Immature natural killer cell (primary cell): ENCODE measurements at places on chromosomes 13 and 19.
A peak's percentile ranks its signal among the peaks of the same experiment; 100 is the strongest.

- DNase-seq, result no peak
These were observed at the start of gene SHISA7 for GRCh38 chr19:55443045-55443823. TSS of gene SHISA7 (minus strand) at chr19:55443300. CDS start at chr19:55442863, 437 bp downstream.

DNA sequence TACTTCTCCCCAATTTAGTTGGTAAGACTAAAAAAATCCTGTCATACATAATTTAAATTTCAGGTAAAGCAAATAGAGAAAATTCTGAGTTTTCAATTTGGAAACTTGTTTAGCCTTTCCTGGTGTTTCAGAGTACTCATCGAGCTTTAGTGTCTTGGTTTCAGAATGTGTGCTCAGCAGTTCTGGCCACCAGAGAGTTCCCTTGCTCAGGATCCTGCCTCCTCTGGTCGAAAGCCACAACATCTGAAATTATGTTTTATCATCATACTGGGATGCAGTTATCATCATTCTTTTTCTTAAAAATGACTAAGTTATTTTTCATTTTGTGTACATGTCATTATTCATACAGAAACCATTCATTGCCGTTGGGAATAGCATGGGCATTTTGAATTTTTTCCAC is 263.2 kb upstream of the SPRY2 start:
- no peak for DNase-seq

DNA sequence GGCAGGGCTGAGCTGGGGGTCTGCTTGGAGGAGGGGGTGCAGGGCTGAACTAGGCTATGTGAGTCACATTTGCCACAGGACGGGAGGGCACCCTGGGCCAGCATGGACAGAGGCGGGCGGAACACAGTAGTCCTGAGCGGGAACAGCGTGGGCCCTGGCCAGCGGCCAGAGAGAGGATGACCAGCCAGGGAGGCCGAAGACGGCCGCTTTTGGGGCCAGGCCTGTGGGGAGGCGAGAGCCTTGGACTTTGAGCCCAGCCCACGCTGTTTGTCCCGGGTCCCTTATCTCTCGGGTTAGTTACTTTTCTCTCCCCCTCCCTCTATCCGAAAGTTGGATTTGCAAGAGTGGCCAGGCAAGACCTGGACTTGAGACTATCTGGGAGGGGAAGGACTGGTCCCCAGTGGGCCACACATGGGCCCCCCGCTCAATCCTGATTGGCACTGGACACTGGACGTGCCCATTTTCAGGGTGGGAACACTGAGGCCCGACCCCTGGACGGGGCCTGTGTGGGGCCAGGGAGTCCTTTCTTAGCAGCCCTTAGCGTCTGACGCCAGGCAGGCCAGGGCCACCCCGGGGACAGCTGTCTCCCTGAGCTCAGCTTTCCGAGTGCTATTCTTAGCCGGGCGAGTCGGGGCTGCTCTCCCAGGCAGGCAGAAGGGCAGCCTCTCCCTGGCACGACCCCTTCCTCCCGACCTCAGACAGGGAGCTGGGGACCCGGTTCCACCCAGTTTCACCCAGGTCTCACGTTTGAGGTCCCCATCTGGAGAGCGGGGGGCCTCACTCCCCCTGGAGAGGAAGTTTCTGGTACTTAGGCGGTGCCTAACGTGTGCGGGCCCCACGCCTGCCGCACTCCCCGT is 833 bp downstream of the GAMT start:
- no peak for DNase-seq

DNA sequence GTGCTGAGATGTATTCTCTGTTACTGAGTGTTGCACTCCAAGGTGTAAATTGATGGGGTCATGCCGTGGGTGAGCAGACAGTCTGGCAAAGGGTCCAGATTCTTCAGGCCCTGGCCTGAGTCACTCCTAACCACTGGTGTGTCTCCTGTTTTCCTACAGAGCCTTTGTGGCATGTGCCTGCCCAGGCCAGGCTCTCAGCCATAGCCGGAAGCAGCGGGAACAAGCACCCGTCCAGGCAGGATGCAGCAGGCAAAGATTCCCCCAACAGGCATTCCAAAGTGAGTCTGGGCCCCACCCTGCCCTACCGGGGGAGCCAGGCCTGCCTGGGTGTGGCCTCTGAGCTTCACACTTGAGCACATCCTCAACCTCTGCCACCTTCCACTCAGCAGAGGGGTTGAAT is 61.9 kb downstream of the DPF1 start:
- no peak for DNase-seq

DNA sequence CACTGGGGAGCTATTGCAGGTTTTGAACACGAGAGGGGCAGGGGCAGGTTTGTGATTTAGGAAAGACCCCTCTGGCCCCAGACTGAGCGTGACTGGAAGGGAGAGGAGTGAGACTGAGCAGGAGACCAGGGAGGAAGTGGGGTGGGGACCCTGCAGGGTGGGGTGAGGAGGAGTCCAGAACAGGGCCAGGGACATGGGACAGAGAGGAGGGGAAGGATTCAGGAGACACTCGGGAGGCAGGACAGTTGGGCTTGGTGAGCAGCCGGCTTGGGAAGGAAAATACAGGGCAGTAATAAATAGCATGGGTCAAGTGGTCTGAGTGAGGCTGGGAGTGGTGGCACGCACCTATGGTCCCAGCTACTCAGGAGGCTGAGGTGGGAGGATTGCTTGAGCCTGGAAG is 9.4 kb downstream of the FOSB start:
- no peak for DNase-seq

DNA sequence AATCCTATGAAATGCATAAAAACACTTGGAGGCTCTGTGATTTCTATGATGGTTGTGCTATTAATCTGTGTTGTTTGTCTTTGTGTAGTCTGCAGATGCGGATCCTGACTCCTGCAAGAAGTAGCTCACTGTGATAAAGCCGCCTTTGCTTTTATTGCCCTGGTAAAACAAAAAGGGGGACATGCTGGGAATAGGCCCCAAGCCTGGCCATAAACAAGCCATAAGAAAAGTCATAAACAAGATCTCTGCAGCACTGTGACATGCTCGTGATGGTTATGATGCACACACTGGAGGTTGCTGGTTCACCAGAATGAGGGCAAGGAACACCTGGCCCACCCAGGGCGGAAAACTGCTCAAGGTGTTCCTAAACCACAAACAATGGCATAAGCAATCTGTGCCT is 26.6 kb upstream of the ZNF266 start:
- DNase-seq, result no peak

- DNase-seq, result no peak
These were observed 38.0 kb downstream of the ADGRE1 start for GRCh38 chr19:6925386-6925785.

DNA sequence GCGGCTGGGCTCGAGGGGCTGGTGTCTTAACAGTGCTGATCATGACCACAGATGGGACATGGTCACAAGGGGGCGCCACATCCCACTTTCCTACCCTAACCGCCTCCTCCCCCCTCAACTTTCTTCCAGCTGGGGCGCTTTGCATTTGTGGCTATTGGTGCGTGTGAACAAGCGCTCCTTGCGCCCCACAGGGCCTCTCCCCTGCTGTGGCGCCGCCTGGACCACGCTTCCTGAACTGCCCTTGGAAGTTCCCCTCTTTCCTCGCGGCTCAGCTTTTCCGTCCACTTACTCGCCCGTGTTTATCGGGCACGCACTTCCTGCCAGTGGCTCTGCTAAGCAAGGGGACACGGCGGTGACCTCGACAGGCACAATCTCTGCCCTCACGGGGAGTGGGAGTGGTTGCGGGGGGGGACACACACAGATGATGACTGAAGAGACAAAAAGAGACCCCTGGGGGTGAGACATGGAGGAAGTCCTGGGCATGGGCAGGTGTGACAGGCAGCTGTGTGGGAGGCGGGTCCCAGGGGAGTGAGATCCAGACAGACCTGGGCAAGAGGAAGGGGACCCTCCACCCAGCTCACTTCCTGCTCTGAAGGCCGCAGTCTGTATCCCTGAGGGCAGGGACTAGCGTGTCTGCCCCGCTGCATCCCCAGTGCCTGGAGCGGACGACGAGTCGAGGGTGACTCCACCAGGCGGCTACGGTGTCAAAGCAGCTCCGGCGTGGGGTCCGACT is 40.3 kb downstream of the ZNF787 start:
- DNase-seq, result peak; percentile 57

DNA sequence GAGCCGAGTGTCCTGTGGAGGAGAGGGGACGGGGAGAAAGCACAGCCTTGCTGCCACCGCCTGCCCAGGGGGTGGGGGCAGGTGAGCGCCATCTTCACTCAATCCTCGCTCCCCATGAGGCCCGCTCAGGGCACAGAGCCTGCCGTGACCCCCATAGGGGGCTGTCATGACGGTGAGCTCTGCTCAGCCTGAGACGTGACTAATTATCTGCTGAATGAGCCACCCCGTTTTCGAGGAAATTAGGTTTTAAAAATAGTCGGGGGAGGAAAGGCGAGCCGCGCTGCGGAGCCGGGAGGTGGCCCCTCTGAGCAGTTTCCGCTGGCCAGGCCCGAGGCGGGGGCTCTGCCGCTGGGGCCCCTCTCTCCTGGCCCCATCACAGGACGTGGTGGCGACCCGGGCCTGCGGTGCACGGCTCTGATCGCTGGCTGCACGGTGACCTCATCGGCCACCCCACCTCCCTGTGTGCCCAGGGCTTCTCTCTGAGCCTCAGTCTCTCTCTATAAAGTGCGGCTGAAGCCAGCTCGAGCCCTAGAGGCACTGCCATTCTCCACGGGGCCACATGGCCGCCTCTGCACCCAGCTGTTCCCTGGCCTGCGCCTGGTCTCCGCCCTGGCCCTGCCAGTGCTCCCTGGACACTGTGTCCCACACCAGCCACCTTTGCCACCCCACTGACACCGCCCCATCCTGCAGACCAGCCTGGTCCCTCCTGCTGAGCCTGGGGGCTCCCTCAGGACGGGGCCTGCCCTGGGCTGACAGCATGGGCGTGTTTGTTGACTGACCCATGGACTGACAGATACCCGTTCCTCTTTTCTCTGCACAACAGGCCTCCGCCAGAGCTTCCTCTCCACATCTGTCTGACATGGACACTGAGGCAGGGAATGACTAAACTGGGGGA is 28.3 kb downstream of the PIP5K1C start:
- peak; percentile 56 for DNase-seq

- no peak for DNase-seq
These were observed 48.8 kb upstream of the NPAS1 start for GRCh38 chr19:46970815-46971214.

GRCh38 chr13:75864718-75865117 is 228.6 kb downstream of the LMO7 start:
- DNase-seq, result no peak

DNA sequence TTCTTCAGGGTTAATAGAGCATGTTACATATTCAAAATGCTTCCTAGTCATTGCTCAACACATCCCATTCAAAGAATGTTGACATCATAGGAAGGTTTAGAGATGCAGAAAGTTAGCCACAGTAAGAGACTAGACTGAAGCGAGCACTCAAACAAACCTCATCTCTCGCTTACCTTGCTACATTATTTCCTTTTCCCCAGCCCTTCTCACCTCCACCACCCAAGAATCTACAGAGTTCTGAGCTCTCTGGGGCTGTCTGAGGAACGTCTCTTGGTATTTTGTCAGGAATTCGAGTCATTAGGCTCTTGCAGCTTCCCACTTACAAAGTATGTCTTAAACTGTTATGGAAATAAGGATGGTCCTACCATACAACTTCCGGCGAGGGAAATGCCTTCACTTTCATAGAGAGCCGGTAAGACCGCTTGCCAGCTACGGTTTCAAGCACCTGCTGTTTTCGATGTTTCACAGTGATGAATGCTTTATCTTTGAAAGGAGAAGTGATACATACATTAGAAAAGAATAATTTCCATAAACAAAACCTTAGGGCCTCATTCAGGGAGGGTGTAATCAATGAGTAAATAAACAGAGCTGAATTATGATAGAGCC is 65.1 kb downstream of the FLT1 start:
- no peak for DNase-seq

DNA sequence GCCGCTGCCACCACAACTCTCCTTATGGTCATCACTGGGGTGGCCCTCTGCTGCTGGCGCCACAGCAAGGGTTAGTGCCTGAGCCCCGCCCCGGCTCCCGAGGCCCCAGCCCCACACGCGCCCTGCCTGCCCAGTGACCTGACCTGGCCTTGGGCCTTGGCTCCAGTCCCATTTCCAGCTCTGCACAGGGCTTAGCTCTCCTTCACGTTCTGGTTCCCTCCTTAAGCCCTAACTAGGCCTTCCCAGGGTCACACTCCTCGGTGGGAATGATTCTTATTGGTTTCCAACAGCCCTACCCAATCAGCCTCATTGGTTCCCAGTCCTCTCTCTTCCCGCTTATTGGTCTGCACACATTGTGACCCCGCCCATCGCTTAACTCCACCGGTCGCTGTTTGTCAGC is 5.8 kb downstream of the KIRREL2 start:
- no peak for DNase-seq

DNA sequence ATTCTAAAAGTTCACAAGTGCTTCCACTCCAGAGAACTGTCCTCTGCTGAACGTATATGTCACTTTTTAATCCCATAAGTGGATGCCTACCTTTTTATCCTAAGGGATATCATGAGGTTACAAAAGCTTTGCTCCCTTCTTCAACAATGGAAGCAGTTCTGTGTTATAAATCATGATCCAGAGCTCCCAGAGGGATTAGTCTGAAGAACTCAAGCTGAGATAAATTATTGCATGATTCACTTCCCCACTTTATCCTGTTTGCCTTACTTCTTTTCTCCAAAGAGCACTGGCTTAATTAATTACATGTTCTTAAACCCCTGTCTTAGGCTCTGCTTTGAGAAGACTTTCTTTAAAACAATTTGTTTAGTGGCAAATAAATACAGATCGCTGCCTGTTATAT is 246.7 kb downstream of the PCDH17 start:
- no peak for DNase-seq

GRCh38 chr13:99657848-99658260 is 156.6 kb downstream of the TM9SF2 start:
- DNase-seq, result peak; percentile 9

- DNase-seq, result no peak
These were observed 8.6 kb upstream of the HIPK4 start for GRCh38 chr19:40398417-40399131.

DNA sequence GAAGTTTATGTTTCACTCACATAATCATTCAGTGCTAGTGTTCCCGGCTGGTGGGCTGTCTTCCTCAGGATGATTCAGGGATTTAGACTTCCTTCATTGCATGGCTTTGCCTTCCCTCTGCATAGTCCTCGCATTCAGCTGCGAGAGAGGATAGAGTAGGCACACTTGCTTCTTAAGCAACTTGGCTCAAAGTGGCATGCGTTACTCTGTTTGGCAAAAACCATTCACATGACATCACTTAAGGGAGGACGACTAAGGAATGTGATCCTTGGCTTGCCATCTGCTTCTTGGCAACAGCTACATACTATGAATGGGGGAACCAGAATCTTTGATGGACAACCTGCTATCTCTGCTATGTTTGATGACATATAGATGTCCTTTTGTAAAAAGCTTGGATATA is 359.3 kb downstream of the TDRD3 start:
- no peak for DNase-seq

DNA sequence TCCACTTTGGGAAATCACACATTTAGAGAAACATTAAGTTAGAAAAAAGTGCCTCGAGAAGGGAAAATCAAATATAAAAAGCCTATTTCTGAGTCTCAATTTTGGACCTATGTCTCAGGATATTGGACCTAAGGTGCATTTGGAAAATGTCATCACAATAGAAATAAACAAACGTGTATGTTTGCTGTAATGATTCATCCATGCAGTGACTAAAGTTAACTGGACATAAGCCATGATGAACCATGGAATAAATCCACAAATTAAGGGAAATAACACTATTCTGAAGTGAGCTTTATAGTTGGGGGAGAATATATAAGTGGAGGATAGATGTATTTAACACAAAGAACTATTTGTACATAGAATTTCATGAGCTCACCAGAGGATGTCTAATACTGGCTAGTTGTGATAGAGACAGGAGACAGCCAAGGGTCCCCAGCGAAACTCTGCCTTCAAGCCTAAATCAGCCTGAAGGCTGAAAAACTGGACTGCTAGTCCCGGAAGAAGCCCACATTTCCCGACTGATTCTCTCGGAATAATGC is 963.3 kb upstream of the SPRY2 start:
- no peak for DNase-seq
